ENCODE measurements at places on chromosomes 3 and 15.
A peak's percentile ranks its signal among the peaks of the same experiment; 100 is the strongest.

GRCh38 chr3:161915418-161915750 is 418.8 kb downstream of the OTOL1 start:
- no peak for DNase-seq

GRCh38 chr3:16381426-16381825 is 116.4 kb downstream of the OXNAD1 start:
- no peak for DNase-seq

DNA sequence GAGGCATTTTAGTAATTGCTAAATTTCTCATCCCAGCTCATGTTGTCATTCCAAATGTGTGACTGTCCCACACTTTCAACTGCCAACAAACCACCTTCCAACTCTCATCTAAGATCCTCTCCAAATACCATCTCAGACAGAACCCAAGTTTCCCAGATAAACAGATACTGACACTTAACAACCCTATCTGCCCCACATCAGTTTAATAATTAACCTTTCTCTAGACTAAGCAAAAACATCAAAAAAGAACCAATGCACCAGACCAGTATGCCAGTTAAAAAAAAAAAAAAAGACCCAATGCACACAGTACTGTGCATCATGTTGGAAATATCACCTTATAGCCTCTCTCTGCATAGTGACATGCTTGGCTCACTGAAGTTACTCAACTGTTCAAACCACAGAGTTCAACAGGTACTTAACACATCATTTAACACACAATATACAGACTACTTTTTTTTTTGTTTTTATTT is 5.5 kb downstream of the SFMBT1 start:
- peak; percentile 24 for DNase-seq

DNA sequence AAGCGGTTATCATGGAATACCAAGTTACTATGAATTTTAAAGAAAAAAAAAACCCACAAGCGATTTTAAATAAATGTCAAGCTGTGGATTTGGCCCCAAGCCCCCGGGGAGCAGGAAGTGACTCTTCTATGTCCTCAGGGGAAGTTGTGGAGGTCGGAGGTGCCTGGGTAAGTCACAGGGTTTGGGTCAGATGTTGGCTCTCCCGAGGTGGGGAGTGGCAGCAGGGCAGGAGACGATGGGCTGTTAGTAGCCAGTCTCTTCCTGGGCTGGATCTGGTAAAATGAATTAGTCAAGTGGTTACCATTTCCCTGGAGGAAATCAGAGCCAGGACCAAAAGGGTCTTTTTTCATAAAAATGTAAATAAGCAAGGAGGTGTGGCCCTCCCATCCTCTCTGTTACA is 316.7 kb downstream of the TLE3 start:
- no peak for DNase-seq

DNA sequence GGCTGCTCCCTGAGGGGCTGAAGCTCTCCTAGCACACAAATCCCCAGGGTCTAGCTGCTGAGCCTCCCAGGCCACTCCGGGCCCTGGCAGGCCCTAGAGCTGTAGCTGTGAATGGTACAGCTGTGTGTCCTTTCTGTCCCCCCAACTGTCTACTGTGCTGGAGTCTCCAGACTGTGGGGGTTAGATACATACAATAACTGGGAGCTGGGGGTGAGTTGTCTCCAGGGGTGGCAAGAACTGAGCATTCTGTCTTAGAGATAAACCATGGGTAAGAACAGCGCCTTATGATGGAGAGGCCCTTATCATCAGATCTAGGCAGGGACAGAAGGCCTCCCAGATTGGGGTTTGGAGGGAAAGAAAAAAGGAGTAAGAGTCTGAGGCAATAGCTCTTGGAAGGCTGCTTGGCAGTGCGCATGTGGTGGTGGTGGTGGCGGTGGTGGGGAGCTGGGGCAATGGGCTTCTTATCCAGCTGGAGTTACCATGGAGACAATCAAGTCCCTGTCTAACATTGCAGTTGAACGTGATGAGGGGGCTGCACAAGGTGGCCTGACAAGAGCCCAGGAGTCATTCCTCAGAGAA is 3.6 kb downstream of the CYB561D2 start:
- no peak for DNase-seq

- no peak for DNase-seq
Measured at GRCh38 chr3:111769110-111769991, 89.7 kb upstream of the PHLDB2 start.

DNA sequence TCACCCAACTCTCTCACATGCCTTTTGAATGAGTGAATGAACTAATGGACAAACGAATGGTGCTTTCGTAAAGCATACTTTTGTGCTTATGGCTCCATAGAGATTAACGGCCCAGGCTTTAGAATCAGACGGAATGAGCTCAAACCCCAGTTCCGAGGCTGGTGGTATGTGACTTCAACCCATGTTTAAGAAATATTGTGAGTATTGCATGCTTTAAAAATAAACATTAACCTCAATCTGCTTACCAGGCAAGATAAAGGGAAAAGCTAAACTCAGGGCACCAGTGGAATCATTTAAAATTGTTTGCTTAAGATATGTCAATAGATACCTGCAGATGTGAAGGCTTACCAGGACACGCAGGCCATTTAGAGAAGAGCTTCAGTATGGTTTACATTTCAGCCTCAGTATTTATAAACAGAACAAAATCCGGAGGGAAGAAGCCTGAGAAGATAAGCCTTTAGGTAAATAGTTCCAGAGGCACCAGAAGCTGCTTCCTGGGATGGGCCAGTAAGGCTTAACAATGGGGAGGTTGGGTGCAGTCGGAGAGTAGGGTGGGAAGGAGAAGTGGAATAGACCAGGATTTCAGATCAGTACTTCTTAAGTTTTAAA is 186.4 kb downstream of the ADAMTS9 start:
- DNase-seq = peak; percentile 50

DNA sequence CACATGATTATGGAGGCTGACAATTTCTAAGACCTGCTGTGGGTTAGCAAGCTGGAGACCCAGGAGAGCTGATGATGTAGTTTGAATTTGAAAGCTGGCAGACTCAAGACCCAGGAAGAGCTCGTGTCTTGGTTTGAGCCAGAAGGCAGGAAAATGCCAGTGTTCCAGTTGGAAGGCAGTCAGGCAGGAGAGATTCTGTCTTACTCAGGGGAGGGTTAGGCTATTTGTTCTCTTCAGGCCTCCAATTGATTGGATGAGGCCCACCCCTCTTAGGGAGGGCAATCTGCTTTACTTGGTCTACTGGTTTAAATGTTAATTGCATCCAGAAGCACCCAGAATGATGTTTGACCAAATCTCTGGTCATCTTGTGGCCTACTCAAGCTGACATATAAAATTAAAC is 40.4 kb upstream of the IGF2BP2 start:
- DNase-seq = no peak

DNA sequence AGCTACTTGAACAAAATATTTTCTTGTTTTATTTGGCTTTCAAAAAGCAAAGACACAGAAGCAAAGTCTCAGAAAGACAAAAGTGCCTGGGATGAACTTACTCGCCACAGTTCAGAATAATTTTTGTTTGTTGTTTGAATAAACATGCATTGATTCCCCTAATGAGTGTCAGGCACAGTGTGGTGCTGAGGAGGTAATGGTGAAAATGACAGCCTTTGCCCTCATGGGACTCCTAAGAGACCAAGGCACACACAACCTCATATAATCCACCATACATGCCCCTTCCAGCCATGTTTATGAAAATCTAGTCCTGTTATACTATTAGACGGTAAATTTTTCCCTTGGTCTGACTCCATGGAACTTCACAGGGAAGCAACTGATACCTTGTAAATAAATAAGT is 2.5 kb downstream of the GOLIM4 start:
- no peak for DNase-seq

DNA sequence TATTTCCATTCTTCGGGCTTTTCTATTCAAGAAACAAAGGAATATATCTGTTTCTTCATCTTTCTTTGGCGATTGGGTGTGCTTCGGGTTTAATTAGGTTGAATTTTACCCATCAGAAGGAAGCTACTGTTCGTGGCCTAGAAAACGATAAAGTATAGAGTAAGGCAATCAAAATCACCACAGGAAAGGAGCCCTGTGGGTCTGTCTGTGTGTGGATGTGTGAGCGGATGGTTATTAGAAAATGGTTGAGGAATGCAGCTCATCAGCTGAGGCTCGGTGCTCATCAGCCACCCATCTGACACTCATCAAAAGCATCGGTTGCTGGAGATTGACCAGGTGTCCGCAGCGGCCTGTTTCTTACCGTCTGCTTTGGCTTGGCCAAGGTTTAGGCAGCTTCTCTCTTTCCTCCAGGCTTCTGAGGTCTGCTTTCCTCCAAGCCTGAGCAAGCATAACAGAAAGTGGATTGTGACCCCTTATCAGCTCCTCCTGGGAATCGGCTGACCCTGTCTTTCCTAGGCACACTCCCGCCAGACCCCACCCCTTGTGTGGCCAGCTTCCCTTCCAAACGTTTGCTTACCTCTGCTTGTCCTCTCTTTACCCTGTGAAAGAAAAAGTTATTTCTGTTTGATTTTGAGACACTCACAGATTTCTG is 17.6 kb upstream of the ISLR start:
- DNase-seq = no peak

DNA sequence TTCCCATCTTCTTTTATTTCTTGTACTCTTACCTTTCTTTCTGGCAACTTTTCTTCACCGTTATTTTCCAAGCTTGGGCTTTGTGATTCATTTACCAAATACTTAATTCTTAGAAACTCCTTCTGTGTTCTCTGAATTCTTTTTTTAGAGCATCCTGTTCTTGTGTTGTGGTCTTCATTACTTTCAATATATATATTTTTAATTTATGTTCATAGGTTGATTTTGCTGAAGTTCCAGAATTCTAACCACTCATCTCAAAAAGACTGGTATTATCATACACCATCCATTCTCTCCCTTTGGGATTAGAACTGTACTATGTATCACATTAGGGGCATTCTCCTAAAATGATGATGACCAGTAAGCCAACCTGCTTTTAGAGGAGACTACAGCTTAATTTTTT is 362.3 kb upstream of the CBLB start:
- DNase-seq = no peak

- DNase-seq = no peak
Measured at GRCh38 chr3:58153371-58153770, 57.4 kb downstream of the DNASE1L3 start.

GRCh38 chr15:69128667-69129311 is 31.6 kb upstream of the GLCE start:
- DNase-seq = peak; percentile 11

GRCh38 chr15:89085289-89085926 is 2.8 kb upstream of the ABHD2 start:
- no peak for DNase-seq

DNA sequence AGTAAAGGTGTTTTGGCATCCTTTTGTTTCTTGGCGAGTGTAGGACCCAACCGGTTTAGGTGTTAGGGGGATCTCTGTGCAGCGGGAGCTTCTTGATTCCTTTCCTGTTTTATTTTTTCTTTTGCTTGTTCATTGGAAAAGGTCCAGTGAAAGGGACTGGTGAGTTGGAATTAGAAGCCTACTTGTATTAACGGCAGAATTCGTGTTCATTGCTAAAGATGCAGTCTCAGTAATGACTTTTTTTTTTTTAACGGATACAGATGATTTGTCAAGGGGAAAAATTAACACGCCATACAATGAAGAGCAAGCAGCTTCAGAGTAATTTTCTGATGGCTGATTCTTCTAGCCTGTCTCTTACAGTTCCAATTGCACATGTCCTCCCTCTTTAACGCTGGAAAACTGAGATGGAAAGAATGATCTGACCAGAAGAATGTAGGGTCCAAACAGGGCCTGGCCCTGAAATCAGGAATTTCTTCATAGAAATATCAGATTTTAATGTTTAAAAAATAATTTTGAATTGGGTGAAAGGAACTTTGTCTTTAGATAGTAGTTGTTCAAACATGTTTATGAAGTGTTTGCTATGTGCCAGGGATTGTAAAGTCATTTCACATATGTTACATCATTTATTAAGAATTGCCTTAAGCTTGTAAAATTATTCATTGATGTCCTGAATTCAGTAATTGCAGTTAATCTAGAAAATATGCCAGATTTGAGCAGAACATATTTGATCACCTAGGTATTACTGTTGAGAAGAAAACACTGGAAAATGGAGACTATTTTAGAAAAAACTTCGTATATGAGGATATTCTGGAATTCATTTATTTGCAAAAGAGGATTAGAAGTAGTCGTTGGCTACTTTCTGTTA is 1.4 kb downstream of the MAPK6 start:
- peak; percentile 17 for DNase-seq

DNA sequence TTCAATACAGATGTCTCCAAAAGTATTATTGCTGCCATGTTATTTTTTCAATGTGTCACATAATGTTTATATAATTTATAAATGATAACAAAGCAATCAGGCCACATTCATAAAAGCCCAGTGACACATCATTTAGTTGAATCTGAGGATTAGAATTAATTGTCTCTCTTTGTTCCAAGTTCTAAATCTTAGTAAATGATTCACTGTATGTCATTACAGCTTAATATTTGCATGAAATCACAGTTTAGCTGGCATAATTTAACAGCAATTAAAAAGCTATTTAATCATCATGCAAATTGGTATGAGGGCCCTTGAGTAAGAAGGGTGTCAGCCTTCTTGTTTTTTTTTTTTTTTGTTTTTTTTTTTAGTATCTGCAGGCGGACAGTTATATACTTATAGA is 427.0 kb downstream of the EPHA6 start:
- DNase-seq = no peak

GRCh38 chr3:113454630-113455029 is 13.3 kb upstream of the CFAP44 start:
- no peak for DNase-seq

- DNase-seq = peak; percentile 89
Measured at GRCh38 chr3:188863999-188864406, 307.8 kb upstream of the TPRG1 start.

DNA sequence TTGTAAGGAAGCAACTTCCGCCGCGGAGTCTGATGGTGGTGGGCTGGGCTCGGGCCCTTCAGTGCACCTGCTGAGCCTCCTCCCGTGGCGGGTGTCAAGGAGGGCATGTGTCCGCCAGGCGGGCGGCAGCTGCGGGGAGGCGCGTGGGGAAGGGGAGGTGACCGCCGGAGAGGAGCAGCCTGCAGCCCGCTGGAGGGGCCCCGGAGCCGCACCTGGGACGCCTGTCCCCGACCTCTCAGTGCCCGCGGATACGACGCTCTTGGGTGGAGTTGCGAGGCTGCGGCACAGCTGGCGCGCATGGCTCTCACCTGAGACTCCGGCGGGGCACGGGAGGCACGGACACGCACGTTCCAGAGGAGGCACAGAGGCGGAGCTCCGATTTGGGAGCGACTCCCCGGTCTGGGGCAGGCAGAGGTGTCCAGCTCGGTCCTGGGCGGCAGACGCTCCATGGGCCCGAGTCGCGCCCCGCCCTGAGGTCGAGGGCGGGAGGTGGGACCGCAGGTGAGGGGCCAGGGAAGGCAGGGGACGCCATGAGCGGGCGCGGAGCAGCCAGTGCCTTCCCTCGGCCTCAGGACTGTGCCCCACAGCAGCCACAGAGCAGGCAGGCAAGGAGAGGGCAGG is 50.2 kb upstream of the PRR20G start:
- DNase-seq = no peak

GRCh38 chr3:77373619-77374018 is 333.7 kb downstream of the ROBO2 start:
- DNase-seq = no peak

GRCh38 chr3:181330257-181330656 is 340.7 kb upstream of the DNAJC19 start:
- DNase-seq = no peak

DNA sequence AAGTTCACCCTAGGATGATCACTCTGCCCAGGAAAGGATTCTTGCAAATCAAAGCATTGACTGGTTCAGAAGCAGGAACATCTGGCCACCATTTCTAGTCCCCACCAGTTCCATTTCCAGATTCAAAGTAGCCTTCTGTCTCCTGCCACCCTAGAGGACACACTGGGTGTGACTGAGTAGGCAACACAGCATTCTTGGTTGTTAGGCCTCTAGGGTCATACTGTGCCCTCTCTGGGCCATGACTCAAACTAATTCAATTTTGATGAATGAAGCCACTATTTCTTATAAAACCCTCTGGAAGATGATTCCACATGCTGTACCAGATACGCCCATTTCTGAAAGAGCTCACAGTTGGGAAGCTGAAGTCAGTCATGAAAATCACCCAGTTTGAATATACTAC is 69.7 kb downstream of the WDR76 start:
- DNase-seq = no peak

Measured in fibroblast of skin of right biceps (primary cell).